ENCODE measurements at places on chromosomes 2 and 18.

DNA sequence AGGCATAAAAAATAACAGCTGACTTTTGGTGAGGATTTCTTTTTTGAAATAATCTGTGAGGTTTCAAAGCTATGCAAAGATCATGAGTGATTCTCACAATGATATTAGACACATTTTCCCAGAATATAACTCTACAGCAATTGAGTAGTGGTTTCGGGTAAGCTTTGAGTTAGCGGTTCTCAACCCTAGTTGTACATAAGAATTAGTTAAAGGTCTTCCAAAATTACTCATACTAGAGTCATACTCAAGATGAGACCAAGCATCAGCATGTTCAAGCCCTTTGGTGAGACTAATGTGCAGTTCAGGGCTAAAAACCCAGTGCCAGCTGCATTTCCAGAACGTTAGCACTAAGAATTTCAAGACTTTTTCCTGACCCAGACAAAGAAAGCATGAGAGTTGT lies 31.1 kb downstream of the DSG4 start:
- DNase-seq: no peak

- no peak for DNase-seq
These were observed 18.6 kb downstream of the GAREM2 start for GRCh38 chr2:26191316-26192159.

- no peak for DNase-seq
These were observed 82.0 kb downstream of the SMAD7 start for GRCh38 chr18:48868468-48869466.

GRCh38 chr2:197705912-197706838 lies 1.0 kb downstream of the MARS2 start:
- DNase-seq: no peak

GRCh38 chr2:58686776-58687175 lies 445.7 kb upstream of the FANCL start:
- no peak for DNase-seq

- no peak for DNase-seq
These were observed 110.0 kb downstream of the MBP start for GRCh38 chr18:77022556-77022955.

DNA sequence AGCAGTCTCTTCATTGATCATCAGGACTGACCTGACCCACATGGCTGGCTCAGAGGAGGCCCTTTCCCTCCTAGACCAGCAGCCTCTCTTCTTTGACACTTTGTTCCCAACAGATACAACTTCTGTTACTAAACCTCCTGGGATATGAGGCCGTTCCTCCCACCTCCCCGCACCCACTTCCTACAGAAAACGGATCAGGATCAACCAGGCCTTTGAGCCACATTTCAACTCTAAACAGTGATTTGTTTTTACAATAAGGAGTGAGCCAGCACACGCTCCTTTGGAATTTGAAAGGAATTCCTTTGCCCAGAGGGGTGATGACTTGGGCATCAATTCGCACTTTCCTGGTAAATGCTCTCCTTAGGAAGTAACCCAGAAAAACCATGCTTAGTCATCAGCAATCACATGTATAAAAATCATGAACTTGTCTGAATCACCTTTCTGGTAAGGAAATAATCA lies 180.4 kb downstream of the FAM124B start:
- no peak for DNase-seq

- DNase-seq: no peak
These were observed 13.6 kb upstream of the LDAH start for GRCh38 chr2:20836521-20836920.

DNA sequence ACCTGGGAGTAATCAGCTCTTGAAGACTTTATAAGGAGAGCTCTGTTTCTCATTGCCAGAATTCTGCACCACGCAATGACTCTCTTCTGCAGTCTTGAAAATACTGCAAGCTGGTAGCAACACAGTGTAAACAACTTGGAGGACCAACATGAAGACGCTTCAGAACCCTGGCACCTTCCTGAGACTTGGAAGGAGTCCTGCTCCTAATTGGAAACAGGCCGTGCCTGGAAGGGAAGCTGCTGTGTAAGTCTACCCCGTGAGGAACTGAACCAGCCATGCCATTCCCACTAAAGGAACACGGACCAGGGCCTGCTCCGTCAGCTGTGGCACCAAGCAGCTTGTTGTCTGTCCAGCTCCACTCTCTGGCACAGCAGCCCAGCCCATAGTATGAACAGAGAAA lies 171.1 kb downstream of the PAX3 start:
- DNase-seq: no peak

GRCh38 chr2:76512201-76512820 lies 801.6 kb upstream of the GCFC2 start:
- DNase-seq: no peak

DNA sequence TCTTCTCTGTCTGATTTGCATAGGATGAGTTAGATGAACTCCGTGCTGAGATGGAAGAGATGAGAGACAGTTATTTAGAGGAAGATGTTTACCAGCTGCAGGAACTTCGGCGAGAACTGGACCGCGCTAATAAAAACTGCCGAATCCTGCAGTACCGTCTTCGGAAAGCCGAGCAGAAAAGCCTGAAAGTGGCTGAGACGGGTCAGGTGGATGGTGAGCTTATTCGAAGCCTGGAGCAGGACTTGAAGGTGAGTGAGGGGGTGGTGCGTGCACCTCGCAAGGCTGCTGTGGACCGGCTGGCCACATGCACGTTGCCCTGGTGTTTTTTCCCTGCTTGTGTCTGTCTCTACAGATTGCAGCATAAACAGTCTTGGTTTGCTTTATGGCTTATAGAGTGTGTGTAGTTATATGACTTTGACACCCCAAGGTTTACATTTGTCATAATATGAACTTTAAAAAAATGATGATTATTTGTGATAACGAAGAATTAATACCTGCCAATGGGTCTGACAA lies 13.1 kb downstream of the MTCL1 start:
- DNase-seq: no peak

DNA sequence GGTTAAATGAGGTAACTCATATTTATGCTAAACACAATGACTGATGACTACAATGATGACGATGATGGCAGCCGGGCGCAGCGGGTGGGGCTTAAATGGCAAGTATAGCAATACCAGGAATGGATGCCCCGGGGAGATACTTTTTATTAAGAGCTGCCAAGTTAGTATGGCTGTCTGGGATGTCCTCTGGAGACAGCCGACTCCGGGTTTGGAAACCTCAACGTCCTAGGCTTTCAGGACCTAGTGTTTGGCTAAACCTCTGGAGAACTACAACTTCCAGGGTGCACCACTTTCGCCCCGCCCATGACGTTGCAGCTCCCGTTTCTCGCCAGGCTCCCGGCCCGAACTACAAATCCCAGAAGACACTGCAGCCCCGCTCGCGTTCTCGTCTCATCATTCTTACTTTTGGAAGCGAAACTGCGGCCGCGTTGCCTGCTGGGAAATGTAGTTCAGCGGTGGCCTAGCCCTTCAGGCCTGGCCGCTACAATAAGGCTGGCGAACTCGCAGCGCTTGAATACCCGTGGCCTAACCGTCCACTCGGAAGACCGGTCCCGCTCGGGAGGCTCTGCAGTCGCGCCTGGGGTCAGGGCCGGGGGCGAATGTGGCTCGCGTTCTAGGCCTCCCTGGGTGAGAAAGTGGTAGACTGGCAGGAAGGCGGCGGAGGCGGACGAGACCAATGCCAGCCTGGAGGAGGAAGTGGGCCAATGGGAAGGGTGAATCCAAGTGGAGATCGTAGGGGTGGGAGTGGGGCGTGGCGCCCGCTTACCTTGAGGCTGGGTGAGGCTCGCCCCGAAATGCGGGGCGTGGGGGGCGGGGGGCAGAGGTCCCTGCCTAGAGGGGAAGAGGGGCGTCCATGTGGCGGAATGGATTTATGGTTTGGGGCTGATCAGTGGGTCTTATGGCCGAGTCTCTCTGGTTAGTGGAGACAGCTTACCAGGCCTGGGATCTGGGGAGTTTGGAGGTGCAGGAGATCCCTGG lies at the start of gene SMARCAL1:
Gene SMARCAL1 (plus strand): TSS at position 463 of the 978 bp plus-strand sequence. CDS start 2,221 bp downstream, outside the sequence.
- DNase-seq: peak; percentile 94

- no peak for DNase-seq
These were observed 31.0 kb upstream of the REV1 start for GRCh38 chr2:99520813-99521212.

GRCh38 chr2:65026154-65026553 lies 30.1 kb upstream of the CEP68 start:
- DNase-seq: no peak

GRCh38 chr2:230877759-230878598 lies 13.2 kb downstream of the ITM2C start:
- DNase-seq: no peak

DNA sequence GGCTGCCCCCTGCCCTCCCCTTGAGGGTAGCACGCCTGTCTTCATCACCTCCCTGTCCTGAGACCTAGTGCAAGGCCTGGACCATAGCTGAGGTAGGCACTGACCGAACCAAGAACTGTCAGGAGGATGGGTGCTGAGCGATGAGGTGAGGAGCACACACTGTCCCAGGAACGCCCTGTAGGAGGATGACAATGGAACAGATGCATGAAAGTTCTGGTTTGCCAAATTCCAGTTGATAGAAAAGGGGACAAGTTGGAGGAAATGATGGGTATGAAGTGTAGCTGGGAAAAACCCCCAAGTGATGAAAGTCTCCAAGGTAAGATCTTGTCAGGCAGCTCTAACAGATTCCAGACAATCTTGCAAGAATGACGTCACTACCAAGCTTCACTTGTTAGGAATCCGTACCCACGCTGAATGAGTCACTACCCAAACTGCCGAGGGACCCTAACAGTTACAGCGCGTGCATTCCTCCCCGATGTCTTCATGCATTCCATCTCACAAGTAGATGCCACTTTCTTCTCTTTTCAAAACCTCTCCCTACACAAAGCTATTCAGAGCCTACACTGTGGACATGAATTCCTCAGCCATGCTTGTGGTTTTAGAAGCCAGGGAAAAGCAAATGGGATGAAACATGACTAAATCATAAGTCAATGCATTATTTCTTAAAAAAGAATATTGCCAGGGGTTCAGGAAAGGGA lies 27.6 kb downstream of the MRPL33 start:
- peak; percentile 89 for DNase-seq

- DNase-seq: no peak
These were observed 260.4 kb downstream of the ZNF516 start for GRCh38 chr18:76234676-76235060.

GRCh38 chr2:233121856-233122255 lies 61.7 kb downstream of the INPP5D start:
- no peak for DNase-seq

GRCh38 chr2:108852375-108852774 lies 65.8 kb downstream of the CCDC138 start:
- DNase-seq: no peak

DNA sequence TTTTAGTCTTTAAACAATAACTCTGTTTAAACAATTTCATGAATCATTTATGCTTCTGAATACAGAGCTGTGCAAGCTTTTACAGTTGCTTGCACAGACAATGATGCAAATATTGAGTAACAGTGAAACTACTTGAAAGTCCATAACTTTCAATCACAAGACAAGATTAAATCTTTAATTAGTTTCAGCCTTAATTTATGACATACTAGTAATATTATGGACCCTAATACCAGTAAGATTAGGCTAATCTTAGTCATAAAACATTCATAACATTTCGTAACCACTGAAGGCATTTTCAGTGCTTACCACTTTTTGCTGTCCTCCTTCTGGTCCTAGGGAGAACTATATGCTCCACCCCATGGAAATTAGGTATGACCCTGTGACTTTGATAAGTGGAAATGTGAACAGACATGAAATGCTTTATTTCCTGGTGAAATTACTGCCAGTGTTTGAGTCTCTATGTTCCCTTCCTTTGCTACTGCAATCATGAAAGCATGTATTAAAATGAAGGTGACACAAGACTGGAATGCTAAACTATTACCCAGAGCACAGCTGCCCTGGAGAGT lies 1.8 kb upstream of the COBLL1 start:
- DNase-seq: no peak

DNA sequence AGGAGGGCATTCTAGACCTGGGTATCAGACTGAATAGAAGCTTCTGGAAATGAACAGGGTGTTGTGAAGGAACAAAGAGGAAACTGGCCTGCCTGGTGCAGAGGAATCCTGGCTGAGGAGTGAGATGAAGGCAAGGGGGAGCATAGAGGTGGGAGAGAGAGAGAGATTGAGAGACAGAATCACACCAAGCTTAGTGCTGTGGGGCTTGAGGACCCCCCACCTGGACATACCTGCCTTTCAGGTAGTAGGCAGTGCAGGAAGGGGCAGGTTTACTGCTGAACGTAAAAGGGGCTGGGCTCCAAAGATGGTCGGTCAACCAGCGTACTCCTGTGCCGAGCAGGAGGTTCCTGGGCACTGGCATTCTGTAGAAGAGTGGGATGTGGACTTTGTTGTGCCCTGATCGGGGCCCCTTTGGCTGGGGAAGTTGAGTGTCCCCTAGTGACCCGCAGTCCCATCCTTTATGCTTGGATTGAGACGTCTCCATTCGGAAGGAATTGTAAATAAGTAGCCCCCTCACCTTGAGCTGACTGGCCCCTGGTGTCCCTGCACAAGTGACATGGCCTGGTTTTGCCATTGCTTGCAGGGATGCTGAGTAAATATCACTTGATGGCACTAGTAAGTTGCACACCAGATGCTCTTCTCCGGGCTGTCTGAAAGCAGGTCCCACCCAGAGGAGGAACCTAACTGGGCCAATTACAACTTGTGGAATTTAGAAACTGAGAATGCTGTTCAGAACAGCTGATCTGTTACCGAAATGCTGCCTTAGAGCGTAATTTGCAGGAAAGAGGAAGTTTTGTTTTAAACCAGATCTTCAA lies 1.4 kb downstream of the UBE2F start:
- DNase-seq: no peak

- no peak for DNase-seq
These were observed 209.0 kb upstream of the PARD3B start for GRCh38 chr2:204336153-204336744.

DNA sequence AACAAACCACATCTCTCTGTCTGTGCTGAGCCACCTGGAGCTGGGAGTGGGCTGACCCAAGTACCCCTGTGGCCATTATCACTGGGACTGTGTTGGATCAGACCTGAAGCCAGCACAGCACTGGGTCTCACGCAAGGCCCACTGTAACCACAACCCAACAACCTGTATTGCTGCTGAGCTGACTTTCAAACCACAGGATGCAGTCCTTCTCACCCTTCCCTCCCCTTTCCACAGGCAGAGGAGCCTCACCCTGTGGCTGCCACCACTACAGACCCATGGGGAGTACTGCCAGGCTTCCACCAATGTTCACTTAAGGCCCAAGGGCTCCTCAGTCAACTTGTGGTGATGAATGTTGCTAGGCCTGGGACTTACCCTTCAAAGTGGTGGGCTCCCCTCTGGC lies 135.7 kb downstream of the DIS3L2 start:
- no peak for DNase-seq

DNA sequence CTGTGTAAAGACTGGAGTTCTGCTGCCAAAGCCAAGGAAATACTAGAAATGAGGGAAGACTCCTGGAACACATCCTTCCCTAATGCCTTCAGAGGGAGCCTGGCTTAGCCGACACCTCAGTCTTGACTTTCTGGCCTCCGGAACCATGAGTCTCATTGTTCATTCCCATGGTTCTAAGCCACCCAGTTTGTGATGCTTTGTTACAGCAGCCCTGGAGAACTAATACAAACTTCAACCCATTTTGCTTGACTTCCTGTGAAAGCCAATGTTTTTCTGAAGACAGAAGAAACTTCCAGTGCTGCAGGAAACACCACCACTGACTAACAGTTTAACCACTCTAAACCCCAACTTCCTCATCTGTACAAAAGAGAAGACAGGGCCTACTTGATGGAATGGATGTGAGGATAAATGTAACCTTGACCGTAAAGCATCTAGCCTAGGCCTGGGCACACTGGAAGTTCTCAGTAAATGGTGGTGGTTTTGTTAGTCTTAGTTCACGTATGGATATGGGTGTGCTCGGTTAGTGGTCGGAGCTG lies 85.9 kb upstream of the RFX8 start:
- DNase-seq: no peak

GRCh38 chr18:25560369-25560768 lies 208.4 kb upstream of the ZNF521 start:
- no peak for DNase-seq

- no peak for DNase-seq
These were observed 47.5 kb downstream of the PTPN2 start for GRCh38 chr18:12836551-12836950.
